ENCODE measurements at places on chromosomes 16 and 17.

- no peak for DNase-seq
These were observed 35.1 kb downstream of the VPS53 start for GRCh38 chr17:679491-679890.

DNA sequence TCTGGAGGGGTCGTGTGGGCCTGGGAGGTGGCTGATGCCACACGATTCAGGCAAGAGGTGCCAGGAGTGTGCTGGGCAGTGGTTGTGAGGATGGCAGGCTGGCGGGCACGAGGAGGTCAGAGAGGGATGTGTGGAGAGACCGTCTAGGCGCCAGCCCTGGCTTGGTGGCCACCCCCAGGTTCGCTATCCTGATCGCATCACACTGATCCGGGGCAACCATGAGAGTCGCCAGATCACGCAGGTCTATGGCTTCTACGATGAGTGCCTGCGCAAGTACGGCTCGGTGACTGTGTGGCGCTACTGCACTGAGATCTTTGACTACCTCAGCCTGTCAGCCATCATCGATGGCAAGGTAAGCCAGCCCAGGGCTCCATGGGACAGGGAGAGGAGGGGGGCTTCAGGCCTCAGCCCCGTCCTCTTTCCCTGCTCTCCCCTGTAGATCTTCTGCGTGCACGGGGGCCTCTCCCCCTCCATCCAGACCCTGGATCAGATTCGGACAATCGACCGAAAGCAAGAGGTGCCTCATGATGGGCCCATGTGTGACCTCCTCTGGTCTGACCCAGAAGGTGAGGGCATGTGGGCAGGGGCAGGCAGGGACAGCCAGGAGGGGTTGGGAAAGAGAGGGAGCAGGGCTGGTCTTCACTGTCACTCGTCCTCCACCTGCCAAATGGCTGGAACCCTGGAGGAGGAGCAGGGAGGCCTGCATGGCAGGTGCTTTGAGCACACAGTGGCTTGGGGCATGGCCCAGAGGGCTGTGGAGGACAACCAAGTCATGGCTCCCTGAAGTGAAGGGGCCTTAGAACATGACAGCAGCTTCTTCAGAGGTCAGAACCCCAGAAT is 7.6 kb downstream of the PPP4C start:
- no peak for DNase-seq

- no peak for DNase-seq
These were observed 222.8 kb upstream of the TNRC6C start for GRCh38 chr17:77735566-77736198.

GRCh38 chr16:73389085-73389484 is 341.2 kb upstream of the ZFHX3 start:
- DNase-seq, result no peak

DNA sequence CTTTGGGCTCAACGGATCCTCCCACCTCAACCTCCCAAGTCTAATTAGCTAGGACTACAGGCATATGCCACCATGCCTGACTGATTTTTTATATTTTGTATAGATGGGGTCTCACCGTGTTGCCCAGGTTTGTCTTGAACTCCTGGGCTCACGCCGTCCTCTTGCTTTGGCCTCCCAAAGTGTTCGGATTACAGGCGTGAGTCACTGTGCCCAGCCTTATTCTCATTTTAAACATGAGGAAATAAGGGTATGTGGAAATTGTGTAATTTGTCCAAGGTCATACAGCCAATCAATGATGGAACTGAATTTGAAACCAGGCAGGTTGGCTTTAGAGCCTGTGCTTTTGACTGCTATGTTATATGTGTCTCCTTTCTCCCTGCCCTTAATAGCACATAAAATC is 27.4 kb upstream of the AQP8 start:
- peak; percentile 34 for DNase-seq

DNA sequence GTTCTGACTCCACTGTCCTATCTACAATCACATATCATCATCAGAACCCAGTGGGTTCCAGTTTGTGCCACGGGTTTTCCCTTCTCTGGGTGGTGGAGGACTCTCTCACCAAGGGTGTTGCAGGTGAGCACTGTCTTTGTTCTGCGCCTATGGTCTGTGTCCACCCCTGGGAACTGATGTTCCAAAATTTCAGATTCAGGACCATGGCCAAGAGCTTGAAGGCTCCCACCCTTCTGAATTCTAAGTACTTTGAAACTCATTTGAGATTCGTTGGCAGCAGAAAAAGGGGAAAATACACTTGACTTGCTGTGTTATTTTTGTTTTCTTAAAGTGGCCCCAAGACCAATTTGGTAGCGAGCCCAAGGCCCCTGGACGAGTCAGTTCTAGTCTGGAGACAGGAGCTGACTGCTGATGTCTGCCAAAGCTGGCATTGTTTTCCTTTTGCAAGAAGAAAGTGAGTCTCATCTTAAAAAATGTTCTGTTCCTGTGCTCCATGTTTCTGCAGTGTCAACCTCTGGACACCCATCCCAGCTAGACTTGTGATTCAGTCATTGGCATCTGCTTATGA is 310.9 kb downstream of the HAPSTR1 start:
- DNase-seq, result no peak

GRCh38 chr16:17448640-17449638 is 21.8 kb downstream of the XYLT1 start:
- DNase-seq, result no peak

- peak; percentile 60 for DNase-seq
These were observed 27.6 kb downstream of the STAT5B start for GRCh38 chr17:42248351-42249179.

DNA sequence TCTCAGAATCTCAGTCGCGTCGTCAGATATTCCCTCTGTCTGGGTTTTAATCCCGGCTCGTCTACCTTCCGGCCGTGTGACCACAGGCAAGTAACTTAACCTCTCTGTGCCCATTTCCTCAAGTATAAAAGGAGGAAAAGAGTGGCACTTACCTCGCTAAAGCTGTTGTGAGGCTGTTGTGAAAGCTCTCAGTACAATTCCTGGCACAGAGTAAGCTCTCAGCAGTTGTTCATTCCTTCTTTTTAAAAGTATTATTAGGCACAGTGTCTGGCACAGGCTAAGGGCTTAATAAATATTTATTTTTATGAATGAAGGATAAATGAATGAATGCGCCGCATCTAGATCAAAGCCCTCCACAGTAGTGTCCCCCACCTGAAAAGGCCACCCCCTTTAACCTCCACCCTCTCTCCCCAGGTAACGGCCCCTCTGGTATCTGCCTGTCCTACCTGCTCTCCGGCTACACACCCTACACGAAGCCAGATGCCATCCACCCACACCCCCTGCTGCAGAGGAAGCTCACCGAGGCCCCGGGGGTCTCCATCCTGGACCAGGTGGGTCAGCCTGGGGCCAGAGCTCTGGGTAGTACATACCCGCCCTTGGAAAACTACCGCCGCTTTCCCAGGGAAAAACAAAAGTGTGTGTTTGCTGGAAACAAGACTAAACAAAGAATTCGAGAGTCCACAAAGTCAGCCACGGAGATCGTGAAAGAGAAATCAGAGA is 6.0 kb downstream of the OSGIN1 start:
- DNase-seq, result no peak

DNA sequence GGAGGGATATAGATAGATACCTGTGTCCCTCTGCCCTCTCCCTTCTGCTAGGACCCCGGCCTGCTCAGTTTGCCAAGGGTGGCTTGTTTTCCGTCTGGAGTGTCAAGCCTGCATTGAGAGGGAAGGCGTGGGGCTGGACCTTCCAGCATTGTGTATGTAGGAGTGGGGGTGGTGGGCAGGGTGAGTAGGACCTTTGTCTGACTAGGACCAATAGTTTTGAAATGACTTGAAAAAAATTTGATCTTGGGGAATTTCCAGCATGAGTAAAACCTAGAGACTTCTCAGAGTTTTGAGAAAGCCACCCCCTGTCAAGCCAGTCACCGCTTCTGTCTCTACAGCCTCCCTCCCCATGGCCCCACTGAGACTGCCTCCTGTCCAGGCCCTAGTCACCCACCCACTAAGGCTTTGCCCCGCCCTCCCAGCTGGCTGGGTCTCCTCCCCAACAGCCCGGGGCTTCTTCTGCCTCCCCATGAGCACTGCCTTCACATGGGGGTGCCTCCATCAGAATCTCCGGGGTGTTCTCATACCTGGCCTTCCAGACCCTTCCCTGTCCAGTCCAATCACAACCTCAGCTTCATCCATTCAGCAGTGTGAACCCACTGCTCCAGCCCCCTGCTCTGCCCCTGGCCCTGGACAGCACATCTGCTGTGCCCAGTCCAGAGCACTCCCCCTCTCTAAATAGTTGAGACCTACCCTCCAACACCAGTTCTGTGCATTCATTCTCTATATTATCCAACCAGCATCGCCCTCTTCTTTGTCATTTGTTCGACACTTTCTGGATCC is 207.0 kb downstream of the MSI2 start:
- DNase-seq, result peak; percentile 27

DNA sequence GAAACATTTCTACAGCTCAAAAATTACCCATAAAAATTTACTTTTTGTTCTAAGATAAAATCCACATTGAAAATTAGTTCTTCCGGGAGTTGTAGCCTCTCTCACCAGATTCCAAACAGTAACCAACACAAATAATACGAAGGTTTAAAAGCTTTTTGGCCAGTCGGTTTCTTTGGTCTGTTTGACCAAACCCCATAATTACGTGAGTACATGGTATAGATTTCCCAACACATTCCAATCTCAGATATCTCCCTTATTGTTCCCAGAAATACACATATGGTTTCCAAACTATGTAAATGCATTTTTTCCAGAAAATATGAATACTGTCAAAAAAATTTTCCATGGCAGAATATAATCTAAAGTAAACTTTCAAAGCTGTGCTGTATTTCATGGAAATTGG is 722.0 kb downstream of the KCNJ2 start:
- DNase-seq, result no peak

DNA sequence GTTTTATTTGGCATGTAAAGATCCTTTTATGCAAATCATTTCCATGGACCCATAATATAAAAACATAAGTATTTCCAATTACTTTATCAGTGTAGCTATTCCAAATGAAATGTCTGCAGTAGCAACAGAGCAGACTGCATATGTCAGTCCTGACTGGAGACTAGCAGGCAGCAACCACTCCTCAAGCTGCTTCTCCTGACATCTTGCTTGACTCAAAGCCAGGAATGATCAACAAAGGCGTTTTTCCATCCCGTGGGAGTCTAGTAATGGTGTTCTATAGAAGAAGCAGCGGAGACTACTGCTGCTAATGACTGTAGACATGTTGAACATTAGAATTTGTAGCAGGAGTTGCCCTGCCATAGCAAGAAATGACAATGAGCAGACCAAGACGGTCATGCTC is 73.2 kb upstream of the AKTIP start:
- DNase-seq, result no peak

DNA sequence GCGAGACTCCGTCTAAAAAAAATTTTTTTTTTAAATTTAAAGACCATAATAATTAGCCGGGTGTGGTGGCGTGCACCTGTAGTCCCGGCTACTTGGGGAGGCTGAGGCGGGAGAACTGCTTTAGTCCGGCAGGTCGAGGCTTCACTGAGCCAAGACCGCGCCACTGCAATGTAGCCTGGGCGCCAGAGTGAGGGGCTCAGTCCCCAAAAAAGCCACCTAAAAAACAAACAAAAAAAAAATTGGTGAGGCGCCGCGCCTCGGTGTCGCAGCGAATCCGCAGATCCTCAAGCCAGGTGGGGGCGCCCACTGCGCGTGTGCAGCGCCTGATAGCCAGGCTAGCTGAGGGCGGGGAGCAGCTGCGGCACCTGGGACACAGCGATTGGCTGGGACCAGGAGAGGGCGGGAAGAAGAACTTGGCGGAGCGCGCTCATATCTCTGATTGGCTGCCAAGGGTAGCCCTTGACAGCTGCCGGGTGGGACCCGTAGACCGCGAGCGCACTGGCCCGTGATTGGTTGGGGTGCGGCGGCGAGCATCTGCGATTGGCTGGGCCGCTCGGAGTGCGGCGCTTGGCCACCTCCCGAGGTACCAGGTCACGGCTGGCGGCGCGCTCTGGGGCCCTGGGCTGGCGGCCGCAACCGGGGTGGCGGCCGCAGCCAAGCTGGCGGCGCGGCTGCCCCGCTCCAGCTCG is 9.0 kb upstream of the CLDN9 start:
- DNase-seq, result peak; percentile 99

DNA sequence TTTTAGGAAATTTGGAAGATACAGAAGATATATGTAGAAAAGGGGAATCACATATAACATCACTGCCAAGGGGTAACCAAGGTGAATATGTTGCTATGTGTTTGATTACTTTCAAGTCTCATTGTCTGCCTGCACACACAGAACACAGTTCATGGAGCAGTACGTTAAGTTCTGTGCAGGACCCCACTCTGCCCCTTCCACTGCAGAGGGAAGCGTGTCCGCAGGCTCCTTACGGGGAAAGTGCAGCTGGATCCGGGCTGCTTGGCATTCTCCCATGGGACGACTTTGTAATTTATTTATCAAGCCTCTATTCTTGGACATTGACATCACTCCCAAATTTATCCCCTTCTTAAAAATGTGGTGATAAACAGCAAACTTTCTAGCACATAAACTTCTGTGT is 226.8 kb downstream of the FOXL1 start:
- DNase-seq, result no peak

GRCh38 chr17:40035162-40035559 is 19.0 kb downstream of the MED24 start:
- peak; percentile 55 for DNase-seq

DNA sequence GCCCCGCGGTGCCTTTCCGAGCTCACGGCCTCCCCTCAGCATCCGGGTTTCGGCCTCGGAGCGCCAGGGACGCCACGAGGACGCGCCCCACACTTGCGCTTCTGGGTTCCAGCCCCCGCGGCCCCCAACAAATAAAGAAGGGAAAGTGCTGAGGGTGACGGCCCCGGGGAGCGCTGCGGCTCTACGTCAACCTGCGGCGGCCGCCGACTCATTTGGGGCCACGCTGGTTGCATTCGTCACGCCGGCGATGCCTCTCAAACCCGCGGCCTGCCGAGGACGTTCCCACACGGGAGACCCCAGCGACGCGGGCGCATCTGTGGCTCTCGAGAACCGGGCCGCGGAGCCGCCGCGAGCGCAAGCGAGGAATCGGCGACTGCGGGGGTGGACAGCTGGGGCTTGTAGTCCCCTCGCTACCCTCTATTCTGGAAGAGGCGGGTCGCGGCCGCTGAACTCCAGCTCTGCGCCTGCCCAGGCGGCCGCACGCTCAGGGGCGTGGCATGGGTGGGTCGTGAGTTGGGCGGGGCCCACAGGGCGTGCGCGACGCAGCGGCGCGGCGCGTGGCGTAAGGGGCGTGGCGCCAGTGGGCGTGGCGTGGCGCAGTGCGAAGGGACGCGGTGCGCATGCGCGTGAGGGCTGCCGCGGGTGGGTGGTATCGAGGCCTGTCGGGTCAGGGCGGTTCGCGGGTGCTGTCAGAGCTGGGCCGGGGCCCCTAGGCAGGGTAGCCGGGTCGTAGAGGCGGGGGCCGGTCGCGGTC is at the start of gene AMZ2:
Gene AMZ2, plus strand, starts transcription at position 599 of the 754 bp plus-strand sequence. CDS start 2,145 bp downstream, outside the sequence.
- DNase-seq, result peak; percentile 98

DNA sequence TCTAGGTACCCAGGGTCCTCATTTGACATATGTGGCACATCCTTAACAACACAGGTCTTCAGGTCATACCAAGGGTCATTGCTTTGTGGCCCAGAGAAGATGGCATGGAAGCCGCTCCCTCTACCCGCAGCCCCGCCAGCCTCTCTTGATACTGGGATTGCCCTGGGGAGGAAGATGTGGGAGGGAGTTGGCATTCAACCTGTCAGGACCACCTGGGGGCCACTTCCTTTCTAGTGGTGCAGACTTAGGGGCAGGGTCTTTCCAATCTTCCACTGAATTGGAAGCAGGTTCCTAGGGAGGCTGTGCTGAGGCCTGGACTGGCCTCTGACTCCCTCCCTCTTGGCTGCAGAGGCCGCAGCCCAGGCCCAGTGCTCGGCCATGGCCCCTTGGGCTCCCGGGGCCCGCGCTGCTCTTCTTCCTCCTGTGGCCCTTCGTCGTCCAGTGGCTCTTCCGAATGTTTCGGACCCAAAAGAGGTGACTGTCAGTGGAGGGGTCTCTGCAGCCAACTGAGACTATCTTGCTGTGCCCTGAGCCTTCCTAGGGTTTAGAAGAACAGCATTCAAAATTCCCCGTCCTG is 5.1 kb upstream of the HEXIM1 start:
- DNase-seq, result no peak
